ENCODE measurements at places on chromosomes 3 and 15.

DNA sequence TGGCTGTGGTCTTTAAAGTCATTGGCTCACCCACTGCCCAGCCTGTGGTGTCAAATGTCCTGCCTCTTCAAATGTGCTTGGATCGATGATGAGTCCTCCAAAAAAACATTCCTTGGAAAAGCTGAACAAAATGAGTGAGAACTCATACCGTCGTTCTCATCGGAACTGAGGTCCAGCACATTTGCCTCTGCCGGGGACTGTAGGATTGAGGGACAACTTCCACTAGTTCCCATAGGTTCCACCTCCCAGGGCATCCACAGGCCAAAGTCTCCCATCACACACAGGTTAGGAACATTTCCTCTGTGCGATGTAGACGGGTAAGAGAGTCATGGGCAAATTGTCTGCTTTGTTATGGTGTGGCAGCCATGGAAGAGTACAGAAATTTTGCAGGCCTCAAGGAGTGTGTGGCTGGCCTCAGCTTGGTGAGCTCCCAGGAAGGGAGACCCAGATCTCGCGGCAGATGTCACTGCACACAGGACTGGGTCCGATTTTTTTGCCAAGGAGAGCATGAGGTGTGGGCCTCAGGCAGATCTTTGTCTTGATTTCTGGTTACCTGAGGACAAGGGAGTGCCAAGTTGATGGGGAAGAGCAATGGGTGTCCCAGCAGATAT, 115.7 kb downstream of the SNRPN start:
- DNase-seq: no peak

- DNase-seq: peak; percentile 40
Measured at GRCh38 chr15:85380812-85381642, 624 bp downstream of the AKAP13 start.

- DNase-seq: no peak
Measured at GRCh38 chr3:64311424-64312061, 86.3 kb upstream of the PRICKLE2 start.

GRCh38 chr3:45442679-45443253, 54.4 kb downstream of the LARS2 start:
- DNase-seq: no peak

- no peak for DNase-seq
Measured at GRCh38 chr3:178512647-178513046, 23.6 kb upstream of the KCNMB2 start.

GRCh38 chr3:191499307-191500080, 38.5 kb downstream of the PYDC2 start:
- no peak for DNase-seq

- DNase-seq: no peak
Measured at GRCh38 chr3:25229586-25229985, 198.5 kb upstream of the RARB start.

GRCh38 chr3:50342813-50343633, 2.4 kb upstream of the RASSF1 start:
- DNase-seq: no peak

GRCh38 chr15:24878153-24878552, 76.6 kb upstream of the SNRPN start:
- no peak for DNase-seq

GRCh38 chr3:11536132-11536935, 107.4 kb downstream of the VGLL4 start:
- no peak for DNase-seq

DNA sequence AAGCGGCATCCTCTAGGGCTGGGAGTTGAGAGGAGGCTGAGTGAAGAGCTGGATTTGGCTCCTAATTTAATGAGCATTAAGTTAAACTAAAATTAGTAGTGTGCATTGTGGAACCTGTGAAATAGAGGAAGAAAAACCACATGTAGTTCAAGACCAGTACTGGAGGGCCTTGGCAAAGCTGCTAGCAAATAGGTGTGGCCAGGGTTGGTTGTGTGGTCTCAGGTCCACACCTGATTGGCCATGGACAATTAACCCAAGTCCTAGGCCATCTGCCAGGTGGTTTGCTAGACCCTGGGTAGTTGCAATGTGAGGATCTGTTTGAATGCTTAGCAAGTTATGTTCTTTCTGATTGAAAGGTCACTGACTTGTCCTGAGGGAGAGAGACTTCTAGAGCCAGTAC, 275.5 kb downstream of the PDCD6IP start:
- no peak for DNase-seq

- DNase-seq: no peak
Measured at GRCh38 chr15:78192826-78193594, 41.4 kb downstream of the ACSBG1 start.

GRCh38 chr3:190016966-190017365, 103.7 kb downstream of the P3H2 start:
- no peak for DNase-seq

DNA sequence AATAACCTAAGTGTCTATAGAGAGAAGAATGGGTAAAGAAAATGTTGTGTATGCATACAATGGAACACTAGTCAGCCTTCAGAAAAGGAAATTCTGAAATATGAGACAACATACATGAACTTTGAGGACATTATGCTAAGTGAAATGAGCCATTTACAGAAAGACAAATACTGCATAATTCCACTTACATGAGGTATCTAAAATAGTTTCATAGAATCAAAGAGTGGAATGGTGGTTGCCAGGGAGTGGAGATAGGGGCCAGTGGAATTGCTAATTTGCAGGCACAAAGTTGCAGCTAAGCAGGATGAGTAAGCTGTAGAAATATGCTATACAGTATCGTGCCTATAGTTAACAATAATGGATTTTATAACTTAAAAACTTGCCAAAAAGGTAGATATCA, 779.6 kb upstream of the ARPP21 start:
- no peak for DNase-seq

DNA sequence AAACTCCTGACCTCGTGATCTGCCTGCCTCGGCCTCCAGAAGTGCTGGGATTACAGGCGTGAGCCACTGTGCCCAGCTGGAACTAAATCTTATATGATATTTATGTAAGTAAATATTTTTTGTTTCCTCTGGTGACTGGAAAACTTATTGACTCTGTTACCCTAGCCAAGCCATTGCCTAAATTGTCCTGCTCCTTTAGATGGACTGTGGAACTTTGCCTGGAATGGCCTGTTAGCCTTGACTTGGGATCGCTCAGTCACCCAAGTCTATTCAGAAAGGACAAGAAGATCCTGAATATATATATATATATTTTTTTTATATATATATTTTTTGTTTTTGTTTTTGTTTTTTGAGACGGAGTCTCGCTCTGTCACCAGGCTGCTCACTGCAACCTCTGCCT, 113.9 kb downstream of the PDE8A start:
- no peak for DNase-seq

DNA sequence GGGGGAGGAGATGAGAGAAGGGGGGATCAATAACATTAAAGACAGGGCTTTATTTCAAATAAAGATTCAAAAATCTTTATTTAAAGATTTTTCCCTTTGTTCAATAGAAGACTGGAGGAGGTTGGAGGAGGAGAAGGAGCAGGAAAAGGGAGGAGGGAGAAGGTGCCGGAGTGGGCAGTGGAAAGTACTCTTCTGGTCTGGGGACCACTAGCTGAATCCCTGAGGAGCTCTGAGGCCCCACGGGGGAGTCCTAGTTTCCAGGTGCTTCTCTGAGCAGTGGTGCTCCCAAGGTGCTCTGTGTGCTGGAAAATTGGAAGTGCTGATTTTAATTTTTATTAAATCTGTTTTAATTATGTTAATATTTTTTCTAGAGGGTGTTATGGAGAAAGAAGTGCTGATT, 19.4 kb upstream of the SEMA4B start:
- DNase-seq: no peak

DNA sequence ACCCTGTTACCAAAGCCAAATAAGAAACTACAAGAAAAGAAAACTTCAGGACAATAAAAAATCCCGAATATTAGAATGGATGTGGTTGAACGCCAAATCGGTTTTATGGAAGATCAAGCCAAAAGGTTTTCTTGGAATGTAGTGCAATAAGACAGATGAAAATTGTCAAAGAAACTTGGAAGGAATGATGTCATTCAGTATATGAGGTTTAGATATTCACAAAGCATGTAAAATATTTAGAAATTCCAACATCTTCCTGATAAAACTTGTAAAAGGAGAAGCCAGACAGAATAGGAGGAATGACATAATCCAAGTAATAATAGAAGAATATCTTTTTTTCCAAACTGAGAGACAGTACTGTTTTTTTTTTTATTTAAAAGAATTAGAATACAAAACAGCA, 130.3 kb upstream of the ZPLD1 start:
- no peak for DNase-seq

DNA sequence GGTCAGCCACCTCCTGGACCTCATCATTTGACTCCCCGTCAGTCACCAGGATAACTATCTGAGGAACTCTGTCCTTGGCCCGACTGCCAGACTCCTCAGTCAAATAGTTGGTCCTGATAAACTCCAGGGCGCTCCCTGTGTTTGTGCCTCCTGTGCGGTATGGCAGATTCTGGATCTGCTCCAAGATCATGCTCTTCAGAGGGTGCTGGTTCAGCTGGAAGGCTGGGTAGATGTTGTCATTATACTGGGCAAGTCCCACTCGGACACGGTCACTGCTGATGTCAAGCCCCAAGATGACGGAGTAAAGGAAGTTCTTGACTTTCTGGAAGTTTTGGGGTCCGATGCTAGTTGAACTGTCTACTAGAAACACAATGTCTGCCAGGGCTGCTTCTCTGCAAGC, 31.1 kb upstream of the CAPN7 start:
- no peak for DNase-seq

DNA sequence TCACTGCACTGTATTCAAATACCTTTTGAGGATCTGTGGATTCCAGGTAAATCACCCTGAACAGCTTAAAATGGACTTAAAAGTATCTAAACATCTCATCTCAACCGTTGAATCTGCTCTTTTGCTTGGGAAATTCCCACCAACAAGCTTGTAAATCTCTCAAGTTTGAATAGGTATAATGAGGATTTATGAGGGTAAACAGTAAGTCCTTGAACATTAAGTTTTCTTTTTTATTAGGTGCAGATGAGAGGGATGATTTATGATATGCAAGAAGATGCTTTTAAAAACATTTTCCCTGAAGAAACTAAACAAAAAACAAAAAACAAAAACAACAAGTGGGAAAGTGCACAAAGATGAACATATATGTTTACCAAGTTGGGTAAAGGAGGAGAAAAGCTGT, 290.6 kb downstream of the ROBO1 start:
- no peak for DNase-seq
